ENCODE measurements at places on chromosomes 13 and 19.
A peak's percentile ranks its signal among the peaks of the same experiment; 100 is the strongest.

DNA sequence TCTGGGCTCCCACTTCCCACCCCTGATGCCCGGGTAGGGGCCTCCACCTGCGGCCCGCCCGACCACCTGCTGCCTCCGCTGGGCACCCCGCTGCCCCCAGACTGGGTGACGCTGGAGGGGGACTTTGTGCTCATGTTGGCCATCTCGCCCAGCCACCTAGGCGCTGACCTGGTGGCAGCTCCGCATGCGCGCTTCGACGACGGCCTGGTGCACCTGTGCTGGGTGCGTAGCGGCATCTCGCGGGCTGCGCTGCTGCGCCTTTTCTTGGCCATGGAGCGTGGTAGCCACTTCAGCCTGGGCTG is 7.9 kb downstream of the DBP start:
- H3K36me3 ChIP-seq: peaks cover 23% of the 10 kb centered on the region
- H3K27ac ChIP-seq: peak overlapping the region; percentile 79
- H3K4me1 ChIP-seq: peaks cover 35% of the 10 kb centered on the region
- no peak for DNase-seq
- no peak overlapping the region for H3K4me3 ChIP-seq

GRCh38 chr13:97267418-97268059 is 45.4 kb downstream of the MBNL2 start:
- no peak for DNase-seq
- H3K4me1 ChIP-seq: peaks cover 9% of the 10 kb centered on the region
- no peak overlapping the region for H3K4me3 ChIP-seq
- peak overlapping the region; percentile 3 for H3K27ac ChIP-seq

DNA sequence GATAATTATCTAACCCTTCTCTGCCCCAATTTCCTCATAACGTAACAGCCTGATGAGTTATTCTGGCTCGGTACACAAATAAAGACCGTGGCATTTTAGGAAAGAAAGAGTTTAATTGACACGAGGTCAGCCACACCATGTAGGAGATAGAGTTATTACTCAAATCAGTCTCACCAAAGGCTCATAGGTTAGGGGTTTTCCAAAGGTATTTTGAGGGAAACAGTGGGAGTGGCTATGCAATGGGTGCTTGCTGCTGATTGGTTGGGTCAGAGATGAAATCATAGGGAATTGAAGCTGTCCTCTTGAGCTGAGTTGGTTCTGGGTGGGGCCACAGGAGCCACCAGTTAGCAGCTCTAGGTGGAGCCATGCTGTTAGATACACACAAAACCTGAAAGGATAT is 137.5 kb downstream of the FREM2 start:
- H3K36me3 ChIP-seq: no peaks in the 10 kb centered on the region
- no peaks in the 10 kb centered on the region for H3K27me3 ChIP-seq
- H3K27ac ChIP-seq: no peak overlapping the region
- no peak for DNase-seq
- no peaks in the 10 kb centered on the region for H3K4me1 ChIP-seq

- H3K27me3 ChIP-seq: no peaks in the 10 kb centered on the region
- peaks cover 2% of the 10 kb centered on the region for H3K4me1 ChIP-seq
- no peak overlapping the region for H3K4me3 ChIP-seq
- H3K36me3 ChIP-seq: peaks cover 7% of the 10 kb centered on the region
- no peak overlapping the region for H3K27ac ChIP-seq
- no peak for DNase-seq
These were observed 53.0 kb downstream of the ARHGEF18 start for GRCh38 chr19:7401694-7402093.

- no peaks in the 10 kb centered on the region for H3K27me3 ChIP-seq
- H3K4me1 ChIP-seq: no peaks in the 10 kb centered on the region
- H3K36me3 ChIP-seq: no peaks in the 10 kb centered on the region
- no peak overlapping the region for H3K4me3 ChIP-seq
- no peak overlapping the region for H3K27ac ChIP-seq
These were observed 77.3 kb downstream of the OLFM4 start for GRCh38 chr13:53105890-53106289.

GRCh38 chr13:31699650-31700049 is 39.7 kb upstream of the RXFP2 start:
- H3K36me3 ChIP-seq: no peaks in the 10 kb centered on the region
- no peak for DNase-seq
- no peaks in the 10 kb centered on the region for H3K27me3 ChIP-seq
- no peak overlapping the region for H3K4me3 ChIP-seq

Measured in ascending aorta (tissue), 2 donors.